ENCODE measurements at places on chromosomes 11 and 22.

- DNase-seq = no peak
Measured at GRCh38 chr11:77386178-77386577, 84.7 kb upstream of the GDPD4 start.

DNA sequence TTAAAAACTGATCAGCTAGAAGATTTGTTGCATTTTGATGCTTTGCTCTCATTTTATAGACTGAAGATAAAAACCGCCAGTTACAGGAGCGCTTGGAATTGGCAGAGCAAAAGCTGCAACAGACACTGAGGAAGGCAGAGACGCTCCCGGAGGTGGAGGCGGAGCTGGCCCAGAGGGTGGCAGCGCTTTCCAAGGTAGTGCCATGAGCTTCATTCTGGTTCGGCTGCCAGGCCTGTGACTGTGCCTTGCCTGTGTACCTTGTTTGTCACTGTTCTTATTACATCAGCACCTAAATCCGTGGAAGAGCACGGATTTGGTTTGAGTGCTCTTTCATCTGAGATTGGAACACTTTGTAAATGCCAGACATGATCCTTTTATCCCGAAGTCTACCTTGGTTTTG, 61.4 kb downstream of the PPFIA1 start:
- no peak for DNase-seq

- no peak for DNase-seq
Measured at GRCh38 chr22:44430716-44431115, 67.3 kb downstream of the RTL6 start.

GRCh38 chr22:28813772-28814518, 13.6 kb upstream of the XBP1 start:
- no peak for DNase-seq

DNA sequence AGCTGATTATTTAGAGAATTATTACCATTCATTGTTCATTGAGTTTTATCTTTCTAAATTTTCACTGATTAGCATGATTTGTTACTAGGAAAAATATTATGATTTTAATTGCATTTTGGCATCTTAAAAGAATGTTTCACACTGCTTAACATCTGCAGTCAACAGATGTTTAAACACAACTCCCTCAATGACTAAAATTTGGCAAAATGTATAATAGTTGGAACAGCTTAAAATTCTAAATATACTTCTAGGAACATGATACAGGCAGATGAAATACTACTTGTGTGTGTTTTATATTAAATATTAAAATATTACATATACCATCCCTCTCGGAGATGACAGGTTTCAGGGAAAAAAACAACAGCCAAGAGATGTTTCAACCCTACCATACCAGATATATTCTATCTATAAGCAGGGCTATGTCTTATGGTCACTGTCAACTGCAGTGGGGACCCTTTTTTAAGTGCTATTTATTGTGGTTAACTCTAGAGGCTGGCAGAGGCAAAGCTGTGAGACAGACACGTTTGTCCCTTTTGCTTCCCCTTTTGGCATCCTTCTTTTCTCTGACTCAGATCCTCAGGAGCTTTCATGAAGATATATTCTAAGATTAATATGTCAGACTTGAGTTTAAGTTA, 81.9 kb downstream of the BDNF start:
- DNase-seq = no peak

- peak; percentile 3 for DNase-seq
Measured at GRCh38 chr22:41966607-41967240, 2.5 kb upstream of the SEPTIN3 start.

DNA sequence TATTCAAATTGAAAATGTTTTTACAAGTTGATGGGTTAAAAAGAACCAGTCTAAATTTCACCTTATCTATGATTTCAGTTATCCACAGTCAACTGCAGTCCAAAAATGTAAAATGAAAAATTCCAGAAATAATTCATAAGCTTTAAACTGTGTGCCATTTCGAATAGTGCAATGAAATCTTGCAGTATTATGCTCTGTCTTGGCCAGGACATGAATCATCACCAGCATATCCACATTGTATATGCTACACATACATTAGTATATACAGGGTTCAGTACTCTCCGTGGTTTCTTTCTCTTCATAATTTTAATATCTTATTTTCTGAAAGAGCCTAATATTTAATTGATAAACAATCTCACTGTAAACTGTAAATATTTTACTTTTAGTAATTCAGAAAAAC, 45.9 kb downstream of the ARHGAP32 start:
- no peak for DNase-seq

- DNase-seq = no peak
Measured at GRCh38 chr22:45510376-45511232, 7.9 kb downstream of the FBLN1 start.

- DNase-seq = no peak
Measured at GRCh38 chr11:30582726-30583125, 3.4 kb downstream of the MPPED2 start.

DNA sequence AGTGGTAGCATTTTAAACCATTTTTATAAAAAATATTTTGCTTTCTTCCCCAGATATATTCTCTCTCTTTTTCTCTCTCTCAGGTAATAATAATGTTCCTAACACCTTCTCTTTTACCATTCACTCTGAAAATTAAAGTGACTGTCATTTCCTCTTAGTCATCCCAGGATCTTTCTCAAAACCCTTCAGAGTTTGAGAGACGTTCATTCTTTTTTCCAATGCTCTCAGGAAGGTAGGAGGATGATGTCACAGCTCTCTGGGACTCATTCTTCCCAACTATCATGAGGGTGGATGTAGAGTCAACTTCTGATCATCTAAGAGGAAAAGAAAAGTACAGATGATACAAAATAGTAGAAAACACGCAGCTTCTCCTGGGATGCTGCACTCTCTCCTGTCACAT, 60.2 kb upstream of the CRTAM start:
- no peak for DNase-seq

DNA sequence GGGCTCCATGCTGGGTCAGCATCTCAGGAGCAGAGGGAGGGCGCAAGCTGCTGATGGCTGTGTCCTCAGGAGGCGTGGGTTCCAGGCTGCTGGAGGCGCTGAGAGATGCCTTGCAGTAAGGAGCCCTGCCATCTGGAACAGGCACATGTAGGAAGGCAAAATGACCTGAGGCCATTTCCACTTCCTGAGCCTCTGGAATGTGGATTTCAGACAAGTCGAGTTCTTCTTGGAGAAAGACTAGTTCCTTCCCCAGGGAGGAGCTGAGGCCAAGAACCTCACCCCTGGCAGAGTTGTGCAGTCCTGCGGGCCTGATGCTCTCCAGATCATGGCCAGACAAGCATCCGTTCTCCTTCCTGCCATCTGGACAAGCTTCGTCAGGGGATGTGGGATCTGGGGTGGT, 19.3 kb downstream of the HPS4 start:
- DNase-seq = no peak

DNA sequence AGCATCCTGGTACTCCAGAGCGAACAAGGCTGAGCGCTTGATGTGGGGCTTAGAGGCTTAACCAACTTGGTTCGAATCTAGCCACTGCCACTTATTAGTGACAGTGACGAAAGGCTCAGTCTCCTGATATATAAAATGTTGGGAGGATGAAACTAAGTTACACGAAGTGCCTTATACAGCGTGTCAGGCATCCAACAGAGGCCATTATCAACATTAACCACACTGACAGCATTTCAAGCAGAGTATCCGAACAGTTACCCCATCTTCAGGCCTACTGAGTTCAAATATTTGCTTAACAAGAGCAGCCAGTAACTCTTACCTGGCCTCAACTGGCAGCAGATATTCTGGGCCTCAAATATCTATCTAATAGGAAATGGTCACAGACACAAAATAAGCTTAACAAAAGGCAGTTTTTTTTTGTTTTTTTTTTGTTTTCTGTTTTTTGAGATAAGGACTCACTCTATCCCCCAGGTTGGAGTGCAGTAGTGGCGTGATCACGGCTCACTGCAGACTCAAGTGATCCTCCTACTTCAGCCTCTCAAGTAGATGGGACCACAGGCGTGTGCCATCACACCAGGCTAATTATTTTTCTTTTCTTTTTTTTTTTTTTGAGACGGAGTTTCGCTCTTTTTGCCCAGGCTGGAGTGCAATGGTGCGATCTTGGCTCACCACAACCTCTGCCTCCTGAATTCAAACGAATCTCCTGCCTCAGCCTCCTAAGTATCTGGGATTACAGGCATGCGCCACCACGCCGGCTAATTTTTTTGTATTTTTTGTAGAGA, 2.9 kb downstream of the SERPIND1 start:
- peak; percentile 61 for DNase-seq

GRCh38 chr11:108966206-108966605, 301.3 kb downstream of the DDX10 start:
- DNase-seq = no peak

GRCh38 chr11:74282914-74283371, 28.5 kb downstream of the P4HA3 start:
- peak; percentile 28 for DNase-seq

DNA sequence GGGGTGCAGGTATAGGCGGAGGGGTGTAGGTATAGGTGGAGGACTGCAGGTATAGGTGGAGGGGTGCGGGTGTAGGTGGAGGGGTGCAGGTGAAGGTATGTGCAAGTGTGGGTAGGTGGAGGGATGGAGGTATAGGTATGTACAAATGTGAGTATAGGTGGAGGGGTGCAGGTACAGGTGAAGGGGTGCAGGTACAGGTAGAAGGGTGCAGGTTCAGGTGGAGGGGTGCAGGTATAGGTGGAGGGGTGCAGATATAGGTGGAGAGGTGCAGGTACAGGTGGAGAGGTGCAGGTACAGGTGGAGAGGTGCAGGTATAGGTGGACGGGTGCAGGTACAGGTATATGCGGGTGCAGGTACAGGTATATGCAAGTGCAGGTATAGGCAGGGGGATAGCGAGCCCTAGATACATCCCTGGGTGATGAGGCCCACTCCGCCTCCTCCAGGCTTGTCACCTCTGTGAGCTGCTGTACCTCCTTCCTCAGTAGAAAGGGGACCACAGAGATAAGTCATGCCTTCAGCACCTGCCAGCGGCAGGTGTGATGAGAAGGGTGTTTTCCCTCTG, 17.2 kb downstream of the LINC01488 start:
- no peak for DNase-seq

GRCh38 chr11:124801014-124801413, 808 bp upstream of the MSANTD2 start:
- DNase-seq = peak; percentile 57

- no peak for DNase-seq
Measured at GRCh38 chr22:29718949-29719898, 579 bp upstream of the CABP7 start.

DNA sequence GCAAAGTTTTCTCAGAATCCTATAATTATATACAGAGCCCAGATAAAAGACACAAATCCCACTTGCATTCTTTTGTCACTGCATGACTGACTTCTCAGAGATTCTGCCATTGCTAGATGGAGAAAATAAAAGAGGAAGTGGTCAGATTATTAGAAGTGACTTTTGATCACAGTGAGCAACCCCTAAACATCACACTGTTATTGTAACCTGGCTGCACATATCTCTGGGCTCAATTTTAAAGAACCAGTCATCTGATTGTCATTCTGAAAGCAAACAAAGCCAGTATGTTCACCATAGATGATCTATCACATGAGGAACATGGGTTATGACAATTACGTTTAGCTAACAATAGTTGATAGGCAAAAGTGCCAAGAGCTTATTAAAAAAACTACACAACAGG, 47.8 kb downstream of the COPB1 start:
- DNase-seq = no peak

- no peak for DNase-seq
Measured at GRCh38 chr22:36594569-36594968, 65.6 kb upstream of the EIF3D start.

GRCh38 chr11:16982256-16982671, 31.9 kb downstream of the PLEKHA7 start:
- DNase-seq = no peak

DNA sequence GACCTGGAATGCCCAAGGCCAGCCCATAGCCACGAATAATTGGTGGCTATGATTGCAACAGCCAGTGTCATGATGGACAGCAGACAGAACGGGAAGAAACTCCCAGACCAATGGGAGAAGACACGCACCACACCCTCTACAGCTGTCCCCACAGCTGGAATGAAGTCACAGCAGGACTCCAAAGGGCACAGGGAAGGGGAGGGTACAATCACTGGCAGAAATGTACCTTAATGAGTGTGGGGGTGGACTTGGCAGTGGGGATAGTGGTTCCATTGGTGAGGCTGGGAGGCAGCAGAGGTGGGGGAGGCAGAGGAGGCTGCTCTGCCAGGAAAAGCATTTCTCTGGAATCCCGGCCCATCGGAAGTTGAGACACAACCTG, 52.9 kb downstream of the SGSM3 start:
- DNase-seq = no peak

DNA sequence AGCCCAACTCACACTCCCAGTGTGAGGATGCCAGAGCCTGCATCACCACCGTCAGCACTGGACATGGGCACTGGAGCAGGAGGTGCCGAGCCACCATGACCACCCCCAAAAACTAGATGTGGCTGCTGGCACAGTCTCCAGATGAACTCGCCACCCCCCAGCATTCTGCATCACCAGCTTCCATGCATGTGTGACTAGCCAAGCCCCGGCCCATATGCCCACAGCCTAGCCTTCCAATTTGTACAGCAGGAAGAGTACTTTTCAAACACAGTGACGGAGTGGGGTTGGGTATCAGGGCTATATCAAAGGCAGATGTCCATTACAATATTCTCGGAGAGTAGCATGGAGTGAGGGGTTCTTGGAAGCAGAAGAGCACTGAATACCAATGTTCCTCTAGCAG, 62.9 kb downstream of the SMCO4 start:
- DNase-seq = no peak

DNA sequence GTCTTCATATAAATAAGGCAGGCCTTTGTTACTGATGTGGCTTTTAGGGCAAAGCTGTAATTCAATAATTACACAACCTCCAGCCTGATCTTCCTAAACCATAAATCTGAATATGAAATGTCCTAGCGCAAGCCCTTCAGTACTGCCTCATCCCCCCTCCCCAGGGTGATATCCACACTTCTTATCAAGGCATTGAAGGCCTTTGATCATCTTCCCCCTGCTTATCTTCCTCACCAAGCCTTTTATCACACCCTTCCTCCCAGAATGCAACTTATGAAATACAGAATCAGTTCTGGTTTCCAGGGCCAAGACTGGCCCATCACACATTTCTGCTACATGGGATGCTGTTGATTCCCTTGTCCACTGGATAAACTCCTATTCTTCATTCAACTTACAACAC, 12.1 kb downstream of the SPON1 start:
- DNase-seq = no peak

- no peak for DNase-seq
Measured at GRCh38 chr22:20106849-20107237, 9.1 kb upstream of the RANBP1 start.

Data from DMS79 treated with DMSO at 0.1 percent for 48 hours (cell line).